ENCODE measurements at places on chromosomes 16 and 17.

DNA sequence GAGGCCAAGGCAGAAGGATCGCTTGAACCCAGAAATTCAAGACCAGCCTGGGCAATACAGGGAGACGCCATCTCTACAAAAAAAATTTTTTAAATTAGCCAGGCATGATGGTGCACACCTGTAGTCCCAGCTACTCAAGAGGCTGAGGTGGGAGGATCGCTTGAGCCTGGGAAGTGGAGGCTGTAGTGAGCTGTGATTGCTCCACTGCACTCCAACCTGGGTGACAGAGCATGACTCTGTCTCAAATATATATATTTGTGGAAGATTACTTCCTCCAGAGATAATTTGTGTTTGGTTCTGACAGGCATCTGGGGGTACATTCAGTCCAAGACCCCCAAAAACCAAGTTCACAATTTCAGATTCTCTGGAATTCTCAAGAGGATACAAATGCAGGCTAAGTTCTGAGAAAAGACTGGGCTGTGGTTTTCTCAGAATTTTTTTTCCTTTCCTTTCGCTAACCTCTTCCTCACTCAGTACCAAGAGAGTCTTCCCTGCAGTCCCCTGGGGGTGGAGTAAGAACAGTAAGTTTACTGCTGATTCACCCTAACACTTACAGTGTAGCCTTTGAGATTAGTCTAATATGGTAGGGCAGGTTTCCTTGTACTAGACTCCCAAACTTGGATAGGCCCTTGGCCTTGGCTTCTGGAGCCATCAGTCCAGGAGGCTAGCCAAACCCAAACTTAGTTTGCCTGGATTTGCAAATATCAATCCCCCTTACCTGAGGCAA lies 15.1 kb downstream of the GSDMB start:
- no peak for DNase-seq

GRCh38 chr16:49883076-49884014 lies 27.4 kb upstream of the ZNF423 start:
- DNase-seq: no peak

DNA sequence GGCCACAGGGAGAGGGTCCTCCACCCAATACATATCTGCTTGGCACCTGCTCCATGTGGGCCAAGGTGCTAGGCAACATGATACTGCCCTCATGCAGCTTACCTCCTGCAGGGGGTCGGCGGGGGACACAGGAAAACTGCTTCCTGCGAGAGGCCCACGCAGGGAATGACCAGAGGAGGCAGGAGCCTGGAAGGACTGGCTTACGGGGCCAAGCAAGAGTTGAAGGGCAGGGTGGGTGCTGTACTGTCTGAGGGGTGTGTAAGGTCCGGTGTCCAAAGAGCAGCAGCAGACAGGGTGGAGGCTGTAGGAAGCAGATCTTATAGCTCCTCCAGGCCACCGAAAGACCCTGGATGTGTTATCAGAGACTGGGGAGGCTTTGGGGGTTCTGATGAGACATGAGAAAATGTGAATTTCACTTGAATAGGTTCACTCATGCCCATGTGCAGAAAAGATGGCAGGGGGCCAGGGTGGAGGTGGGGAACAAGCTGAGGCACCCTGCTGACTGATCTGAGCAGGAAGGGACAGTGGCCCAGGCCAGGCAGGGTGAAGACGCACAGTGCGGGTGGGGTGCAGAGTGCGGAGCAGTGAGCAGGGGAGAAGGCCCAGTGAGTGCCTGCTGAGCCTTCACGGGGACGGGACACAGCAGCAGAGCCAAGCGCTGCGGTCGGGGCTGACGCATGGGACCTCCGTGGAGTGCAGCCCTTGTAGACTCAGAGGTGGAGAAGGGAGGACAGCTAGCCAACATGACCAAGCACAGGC lies 8.3 kb downstream of the FLCN start:
- no peak for DNase-seq

GRCh38 chr16:19837331-19837980 lies 47.2 kb downstream of the GPRC5B start:
- DNase-seq: no peak

DNA sequence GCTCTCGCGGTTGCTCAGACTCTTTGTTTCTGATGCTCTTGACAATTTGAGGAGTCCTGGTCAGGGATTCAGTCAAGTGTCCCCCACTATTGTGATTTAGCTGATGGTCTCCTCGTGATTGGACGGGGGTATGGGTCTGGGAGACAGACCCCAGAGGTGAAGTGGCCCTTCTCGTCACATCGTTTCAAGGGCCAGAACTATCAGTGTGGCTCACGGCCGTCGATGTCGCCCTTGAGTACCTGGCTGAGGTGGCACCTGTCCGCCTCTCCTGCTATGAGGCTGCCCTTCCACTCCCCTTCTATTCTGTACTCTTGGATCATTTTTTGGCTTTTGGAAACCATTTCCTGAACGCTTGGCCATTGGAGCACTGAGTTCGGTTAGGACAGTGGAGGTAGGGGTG lies 7.4 kb upstream of the MEAK7 start:
- peak; percentile 53 for DNase-seq

DNA sequence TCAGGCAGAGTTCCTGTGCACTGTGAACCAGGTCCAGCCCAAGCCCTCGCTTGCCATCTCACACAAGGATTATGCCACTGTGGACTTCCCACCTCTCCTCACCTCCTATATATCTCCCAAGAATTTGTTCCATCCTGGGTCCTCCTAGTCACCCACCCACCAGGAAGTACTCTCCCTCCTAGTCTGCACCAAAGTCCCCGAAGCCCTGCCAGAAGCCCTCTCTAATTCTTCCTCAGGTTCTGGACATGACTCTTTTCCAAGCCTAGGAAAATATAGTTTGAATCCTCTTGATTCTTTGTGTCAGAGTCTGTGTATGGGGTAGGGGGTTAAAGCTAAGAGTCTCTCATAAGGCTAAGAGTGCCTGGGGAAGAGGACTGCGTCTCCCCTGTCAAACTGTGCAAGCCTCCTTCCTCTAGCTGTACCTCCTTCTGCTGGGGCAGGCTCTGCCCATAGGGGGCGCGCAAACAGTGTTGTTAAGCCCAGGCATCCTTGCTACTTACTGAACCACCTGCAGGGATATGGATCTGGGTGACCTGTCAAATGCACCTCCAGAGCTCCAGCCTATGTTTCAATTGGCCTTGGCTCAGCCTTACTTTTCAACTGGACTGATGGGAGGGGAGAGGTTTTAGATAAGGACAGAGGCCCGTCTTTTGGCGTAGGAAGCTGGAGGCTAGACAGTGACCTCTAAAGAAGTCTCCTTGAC lies 16.6 kb upstream of the DLX4 start:
- DNase-seq: no peak

DNA sequence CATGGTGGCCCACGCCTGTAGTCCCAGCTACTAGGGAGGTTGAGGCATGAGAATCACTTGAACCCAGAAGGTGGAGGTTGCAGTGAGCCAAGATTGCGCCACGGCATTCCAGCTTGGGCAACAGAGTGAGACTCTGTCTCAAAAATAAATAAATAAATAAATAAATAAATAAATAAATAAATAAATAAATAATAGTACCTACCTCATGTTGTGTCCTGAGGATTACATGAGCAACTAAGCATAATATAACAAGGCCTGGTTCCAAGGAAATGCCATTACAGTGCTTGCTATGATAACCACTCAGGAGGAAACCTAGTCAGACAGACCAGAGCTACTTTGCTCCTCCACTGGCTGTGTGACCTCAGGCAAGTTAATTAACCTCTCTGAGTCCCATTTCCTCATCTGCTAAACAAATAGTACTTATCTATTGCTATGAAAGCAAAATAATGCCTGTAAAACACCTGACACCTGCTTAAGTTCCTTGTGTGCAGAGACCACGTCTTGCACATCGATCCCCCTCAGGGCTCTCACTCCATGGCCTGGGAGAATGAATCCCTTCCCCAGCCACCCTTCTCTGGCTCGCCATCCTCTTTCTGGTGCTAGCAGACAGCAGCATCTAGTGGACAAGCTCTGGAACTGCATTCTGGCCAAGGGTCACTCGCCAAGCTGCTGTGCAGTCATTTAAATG lies 7.5 kb downstream of the EPOP start:
- no peak for DNase-seq

GRCh38 chr17:79219208-79219935 lies 144.7 kb downstream of the ENGASE start:
- no peak for DNase-seq

GRCh38 chr16:81189100-81189664 lies 49.3 kb upstream of the BCO1 start:
- DNase-seq: no peak

DNA sequence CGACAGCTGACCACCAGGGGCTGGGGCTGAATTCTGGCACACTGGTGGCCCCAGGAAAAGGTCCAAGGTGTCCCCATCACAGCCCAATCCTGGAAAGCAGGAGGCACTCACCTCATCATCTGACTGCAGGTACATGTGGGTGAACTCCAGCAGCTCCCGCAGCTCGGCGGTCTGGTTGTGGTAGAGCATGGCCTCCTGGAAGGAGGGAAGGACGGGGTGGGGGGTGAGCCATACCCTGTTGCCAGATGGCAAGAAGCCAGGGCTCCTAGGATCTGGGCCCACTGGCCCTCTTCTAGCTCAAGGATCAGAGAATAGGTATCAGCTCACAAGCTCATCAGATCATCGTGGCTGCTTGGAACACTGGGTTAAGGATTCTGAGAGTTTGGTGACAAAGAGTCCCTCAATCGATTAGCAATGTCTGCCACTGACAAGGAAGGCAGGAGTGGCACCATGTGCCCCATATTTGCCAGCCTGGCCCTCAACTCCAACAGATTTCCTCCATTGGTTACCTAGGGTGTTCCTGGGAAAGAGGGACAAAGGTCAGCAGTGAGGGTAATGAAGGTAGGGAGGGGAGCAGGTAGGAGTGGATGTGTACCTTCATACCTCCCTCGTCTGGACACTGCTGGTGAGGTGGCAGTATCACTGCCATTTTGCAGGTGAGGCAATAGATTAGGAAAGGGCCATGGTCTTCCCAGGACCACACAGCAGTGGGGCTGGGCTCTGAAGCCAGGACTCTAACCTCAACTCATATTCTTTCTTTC lies 4.9 kb downstream of the P3H4 start:
- DNase-seq: no peak

DNA sequence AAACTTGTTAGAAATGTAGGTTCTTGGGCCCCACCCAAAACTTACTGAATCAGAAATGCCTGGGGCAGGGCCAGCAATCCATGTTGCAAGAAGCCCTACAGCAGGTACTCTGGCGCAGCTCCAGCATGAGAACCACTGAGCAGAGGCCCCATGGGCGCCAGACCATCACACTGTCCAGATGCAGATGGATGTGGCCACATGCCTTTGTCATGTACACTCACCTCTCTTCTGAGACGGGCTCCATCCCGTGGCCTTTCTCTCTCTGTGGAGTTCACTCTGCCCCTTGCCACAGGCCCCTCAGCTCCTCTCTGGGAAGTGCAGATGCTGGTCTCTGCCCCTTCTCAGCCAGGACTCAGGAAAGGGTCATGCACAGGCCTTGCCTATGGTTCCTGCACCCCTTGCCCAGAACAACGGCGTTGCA lies 2.3 kb upstream of the CCNF start:
- no peak for DNase-seq

- DNase-seq: no peak
These were observed 3.1 kb downstream of the FOXL1 start for GRCh38 chr16:86581458-86581857.

DNA sequence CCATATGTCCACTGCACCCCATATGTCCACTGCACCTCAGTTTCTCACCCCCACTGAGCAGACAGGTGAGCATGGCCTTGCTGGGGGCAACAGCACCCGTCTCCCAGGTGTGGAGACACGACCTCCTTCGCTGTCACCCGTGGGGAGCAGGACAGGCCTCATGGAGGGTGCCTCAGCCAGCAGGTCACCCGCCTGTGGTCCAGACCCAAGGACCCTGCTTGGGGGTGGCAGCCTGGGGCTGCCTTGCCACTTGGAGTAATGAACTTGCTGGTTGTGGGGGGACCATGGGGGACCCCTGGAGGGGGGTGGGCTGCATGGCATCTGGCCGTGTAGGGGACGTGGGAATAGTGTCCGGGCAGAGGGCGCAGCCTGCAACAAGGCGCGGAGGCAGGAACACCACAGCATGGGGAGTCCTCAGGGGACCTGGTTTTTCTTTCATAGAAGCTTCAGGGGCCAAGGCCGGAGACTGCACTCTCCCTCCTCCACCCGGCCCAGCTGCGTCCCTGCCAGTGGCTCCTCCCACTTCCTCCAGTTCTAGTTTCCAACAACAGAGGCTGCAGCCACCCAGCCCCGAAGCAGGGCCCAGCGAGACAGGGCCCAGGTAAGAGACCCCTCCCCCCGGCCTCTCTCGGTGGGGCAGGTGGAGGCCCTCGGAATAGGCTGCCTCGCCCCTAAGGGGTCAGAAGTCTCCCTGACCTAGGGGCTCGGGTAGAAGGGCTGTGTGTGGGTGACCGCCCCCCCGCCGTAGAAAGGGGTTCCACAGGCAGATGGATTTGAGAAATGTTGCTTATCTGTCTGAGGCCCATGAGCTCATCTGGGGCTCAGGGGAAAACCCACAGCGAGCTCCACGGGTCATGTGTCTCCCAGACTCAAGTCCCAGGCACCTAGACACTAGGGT lies at the start of gene NHLRC4:
NHLRC4 (plus strand) TSS at position 531 of the 898 bp plus-strand sequence. CDS start 1,043 bp downstream, outside the sequence.
- no peak for DNase-seq

DNA sequence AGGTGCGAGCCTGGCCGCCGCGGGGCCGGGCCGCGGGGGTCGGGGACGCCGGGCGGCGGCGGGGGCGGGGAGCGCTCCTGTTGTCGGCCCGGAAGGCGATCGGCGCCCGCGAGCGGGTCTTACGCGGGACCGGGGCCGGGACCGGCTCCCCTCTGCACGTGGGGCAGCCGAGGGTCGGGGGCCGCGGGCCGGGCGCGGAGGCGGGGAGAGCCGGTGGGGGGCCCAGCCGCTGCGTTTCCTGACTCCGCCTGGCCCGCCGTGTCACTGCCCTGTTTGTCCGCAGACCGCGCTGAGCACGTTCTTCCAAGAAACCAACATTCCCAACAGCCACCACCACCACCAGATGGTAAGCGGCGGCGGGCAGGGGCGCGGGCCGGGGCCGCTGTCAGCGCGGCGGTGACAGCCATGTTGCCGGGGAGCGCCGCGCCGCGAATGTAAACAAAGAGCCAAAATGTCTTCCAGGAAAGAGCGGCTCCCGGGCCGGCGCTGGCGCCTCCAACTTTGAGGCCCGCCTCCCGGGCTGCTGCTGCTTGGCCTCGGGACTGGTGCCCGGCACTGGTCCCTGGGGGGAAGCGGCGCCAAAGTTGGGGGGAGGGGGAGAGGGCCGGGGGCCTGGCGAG lies 586 bp downstream of the UBALD2 start:
- no peak for DNase-seq

GRCh38 chr16:80971819-80972218 lies 34.9 kb downstream of the CMC2 start:
- no peak for DNase-seq

DNA sequence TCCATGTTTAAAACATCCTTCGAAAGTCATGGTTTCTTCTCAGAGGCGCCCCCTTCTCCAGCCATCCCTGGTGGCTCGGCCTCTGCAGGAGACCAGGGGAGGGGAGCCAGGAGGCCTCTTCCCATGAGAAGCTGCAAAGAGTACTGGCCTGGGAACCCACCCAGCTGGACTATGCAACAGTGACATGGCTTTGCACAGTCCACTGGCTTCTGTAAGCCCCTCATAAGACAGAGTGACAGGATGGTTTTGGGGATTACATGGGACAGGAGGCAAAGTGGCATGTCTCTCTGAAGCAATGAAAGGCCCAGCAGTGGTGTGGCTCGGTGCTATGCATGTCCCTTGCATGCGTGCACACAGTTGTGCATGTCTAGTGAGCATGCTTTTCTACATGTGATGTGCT lies 99.5 kb downstream of the C16orf78 start:
- peak; percentile 42 for DNase-seq

All from left forelimb (tissue), 1 donor.